HepG2 (cell line): ENCODE measurements at places on chromosomes 11 and 22. TPM values are rescaled to one million over a fixed set of nuclear protein-coding genes. Genes with fewer than 3 reads are reported as not detected.

TRIM51 gene
- not detected in 2 replicates for polyA plus RNA-seq

OR2AG2 gene
- polyA plus RNA-seq, result not detected in 2 replicates

OR10D3 gene
- polyA plus RNA-seq, result not detected in 2 replicates

MEI1 gene
- 1.9 and 2.7 TPM in 2 replicates for polyA plus RNA-seq

CREB3L1 gene
- polyA plus RNA-seq, result not detected in 2 replicates

GAB4 gene
- polyA plus RNA-seq, result not detected in 2 replicates

CATSPER1 gene
- polyA plus RNA-seq, result 0.04 and 0.17 TPM in 2 replicates

KCNK4 gene
- not detected in 2 replicates for polyA plus RNA-seq

SGSM1 gene
- 0.07 and 0.09 TPM in 2 replicates for polyA plus RNA-seq

TENM4 gene
- under 0.01 TPM in 1 of 2 replicates, not detected in the other for polyA plus RNA-seq

USP28 gene
- 27.6 and 29.6 TPM in 2 replicates for polyA plus RNA-seq

SCGB1D2 gene
- not detected in 2 replicates for polyA plus RNA-seq

GRCh38 chr22:43152003-43152356 lies 621 bp downstream of the TSPO start:
- no peak for DNase-seq

DNA sequence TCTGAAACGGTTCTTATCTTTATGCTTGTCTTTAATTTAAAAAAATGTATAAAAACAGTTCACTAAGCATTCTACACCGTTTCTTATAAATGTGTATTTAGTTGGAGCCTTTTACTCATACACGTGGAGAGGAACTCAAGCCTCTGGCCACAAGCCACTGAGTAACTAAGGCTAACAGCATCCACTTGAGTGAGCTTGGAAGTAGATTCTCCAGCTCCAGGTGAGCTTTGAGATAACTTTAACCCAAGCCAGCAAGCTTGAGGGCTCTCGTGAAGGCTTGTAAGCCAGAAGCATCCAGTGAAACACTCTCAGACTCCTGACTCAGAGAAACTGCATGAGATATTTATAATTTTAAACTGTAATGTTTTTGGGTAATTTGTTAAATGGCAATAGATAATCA lies 82.6 kb downstream of the ARHGAP20 start:
- no peak for DNase-seq

GRCh38 chr22:35961480-35962295 lies 66.9 kb downstream of the RBFOX2 start:
- DNase-seq, result no peak

DNA sequence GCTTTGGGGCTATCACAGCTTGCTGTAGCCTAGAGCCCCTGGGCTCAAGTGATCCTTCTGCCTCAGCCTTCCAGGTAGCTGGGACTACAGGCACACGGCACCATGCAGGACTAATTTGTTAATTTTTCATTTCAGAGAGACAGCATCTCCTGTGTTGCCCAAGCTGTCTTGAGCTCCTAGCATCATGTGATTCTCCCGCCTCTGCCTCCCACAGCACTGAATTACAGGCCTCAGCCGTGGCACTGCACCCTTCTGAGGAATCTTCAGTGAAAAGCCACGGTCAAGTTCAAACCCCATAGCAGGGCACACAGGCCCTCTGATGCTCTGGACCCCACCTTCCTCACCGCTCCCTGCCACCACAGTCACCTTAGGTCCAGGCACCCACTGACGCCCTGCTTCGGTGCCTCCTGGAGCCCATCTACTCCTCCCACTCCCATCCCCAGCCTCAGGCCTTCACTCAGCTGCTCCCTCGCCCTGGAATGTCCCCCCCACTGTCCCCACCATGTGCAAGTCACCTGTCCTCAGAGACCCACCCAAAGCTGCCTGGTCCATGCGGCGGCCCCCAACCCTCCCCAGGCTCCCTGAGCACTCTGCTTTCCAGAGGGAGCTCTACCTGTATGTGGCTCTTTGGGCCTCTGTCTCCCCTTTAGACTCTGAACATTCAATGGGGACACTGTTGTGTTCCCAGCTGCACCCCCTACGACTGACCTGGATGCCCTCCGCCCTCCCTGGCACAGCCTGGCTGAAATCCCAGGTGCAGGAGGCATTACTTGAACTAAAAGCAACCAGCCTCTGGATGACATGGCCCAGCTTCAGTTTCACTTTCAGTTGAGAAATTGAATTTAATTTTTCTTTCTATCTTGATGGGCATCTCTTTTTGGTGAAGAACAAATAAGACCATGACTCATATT lies 1.6 kb downstream of the APOL2 start:
- no peak for DNase-seq

DNA sequence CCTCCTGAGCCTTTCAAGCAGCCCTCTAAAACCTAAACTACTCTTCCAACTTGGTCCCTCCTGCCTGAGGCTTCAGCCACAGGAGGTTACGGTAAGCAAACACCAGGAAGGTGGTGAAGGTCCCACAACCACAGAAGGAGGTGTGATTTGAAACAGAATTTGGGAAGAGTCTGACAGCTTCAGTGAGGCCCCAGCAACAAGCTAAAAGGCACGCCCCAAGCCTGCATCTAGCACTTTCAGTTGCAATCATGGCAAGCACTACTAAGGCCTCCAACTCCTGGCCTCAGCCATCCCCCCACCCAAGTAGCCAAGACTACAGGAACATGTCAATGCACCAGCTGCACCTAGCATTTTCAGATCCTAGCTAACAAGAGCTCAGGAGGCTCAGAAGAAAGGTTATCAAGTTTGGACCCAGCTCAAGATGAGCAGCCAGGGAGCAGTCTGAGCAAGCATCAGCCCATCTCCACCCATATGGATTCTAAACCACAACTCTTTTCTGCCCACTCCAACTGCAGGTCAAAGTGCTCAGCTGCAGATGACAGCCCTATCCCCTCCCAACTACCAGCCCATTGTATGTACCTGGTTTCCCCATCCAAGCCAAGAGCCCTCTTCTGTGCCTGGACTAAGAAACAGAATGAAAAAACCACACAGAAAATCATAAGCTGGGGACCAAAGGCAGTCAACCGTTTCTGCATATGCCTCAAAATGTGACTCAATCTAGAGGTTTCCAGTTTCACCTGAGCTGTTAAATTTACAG lies 10.4 kb upstream of the AHNAK start:
- DNase-seq, result no peak

DNA sequence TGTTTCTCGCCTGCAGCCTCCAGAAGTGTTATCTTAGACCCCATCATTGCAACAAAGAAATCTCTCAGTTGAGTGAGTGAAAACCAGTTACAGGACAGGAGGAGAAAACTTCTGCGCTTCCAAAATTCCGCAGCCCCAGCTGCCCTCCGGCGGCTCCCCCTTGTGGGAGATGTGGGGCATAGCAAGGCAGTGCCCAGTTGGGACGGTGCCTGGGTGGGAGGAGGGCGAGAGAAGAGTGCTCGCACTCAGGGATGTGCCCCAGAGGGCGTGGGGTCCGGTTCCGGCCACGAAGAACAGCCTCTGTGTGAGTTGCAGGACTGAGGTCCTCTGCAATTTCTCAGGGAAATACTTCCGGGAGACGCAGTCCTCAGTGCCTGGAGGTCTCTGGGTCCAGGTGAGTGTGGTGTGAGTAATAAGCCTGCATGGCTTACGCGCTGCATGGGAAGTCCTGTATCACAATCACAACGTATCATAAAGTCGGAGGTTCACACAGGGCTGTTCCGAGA lies 87.0 kb upstream of the BLID start:
- DNase-seq, result peak; percentile 17

DNA sequence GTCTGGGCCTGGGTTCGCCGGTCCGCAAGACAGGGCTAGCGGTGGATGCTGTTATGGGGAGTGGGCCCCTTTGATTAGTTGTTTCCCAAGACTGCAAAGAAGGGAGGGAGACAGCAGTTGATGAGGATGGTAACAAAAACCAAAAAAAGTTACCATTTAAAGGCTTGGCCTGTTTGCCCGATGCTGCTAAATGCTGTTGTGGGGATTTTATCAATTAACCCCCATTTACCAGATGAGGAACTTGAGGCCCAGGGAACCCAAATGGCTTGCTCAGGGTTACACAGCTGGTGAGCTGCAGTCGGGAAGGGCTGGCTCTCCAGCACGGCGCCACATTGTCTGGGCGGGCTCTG lies 3.4 kb downstream of the TRPT1 start:
- no peak for DNase-seq

- no peak for DNase-seq
Observed at GRCh38 chr11:62419943-62420342, 1.1 kb downstream of the SCGB1A1 start.

DNA sequence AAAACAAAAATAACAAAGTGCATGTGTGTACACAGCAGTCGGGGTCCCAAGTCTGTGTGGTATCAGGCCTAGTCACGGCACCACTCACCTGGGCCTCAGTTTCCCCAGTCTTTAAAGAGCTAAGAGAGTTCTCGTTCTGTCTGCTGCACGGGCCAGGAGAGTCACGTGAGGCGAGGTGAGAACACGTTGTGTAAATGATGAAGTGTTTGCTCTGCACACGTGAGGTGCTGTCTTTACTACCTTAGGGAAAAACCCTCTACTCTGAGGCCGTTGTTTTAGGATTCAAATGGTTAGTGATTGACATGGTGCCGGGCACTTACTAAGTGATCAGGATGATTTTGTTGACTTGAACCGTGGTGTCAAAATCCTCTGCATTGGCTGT lies 86.5 kb upstream of the PPARA start:
- DNase-seq, result no peak

DNA sequence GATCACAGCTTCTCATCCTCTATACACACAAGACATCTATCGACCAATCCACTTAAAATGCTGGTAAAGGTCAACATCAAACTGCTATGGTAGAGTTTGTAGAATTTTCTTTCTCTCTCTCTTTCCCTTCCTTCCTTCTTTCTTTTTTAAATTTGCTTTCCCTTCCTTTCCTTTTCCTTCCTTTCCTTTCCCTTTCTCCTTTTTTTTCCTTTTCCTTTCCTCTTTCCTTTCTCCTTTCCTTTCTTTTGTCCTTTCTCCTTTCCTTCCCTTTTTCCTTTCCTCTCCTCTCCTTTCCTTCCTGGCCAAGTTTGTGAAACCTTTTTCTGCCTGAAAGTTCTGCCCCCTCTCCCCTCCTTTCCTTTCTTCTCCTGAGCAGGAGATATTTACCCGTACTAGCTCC lies 3.1 kb downstream of the C11orf97 start:
- DNase-seq, result no peak

DNA sequence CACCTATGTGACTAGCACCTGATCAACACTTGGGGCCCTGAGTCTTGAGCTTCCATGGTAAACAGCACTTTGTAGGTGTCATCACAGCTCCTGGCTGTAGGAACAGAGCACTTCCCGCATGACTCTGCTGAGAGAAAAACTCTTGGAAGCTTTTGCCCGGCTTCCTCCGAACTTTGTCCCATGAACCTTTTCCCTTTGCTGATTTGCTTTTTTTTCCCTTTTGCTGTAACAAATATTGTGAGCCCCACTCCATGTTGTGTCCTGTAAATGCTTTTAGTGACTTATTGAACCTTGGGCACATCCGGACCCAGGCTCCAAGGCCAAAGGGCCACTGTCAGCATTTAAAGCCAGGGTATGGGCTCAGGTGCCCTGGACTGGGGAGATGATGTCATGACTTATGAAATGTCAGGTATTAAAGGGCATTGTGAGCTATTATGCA lies 391.1 kb downstream of the TENM4 start:
- peak; percentile 34 for DNase-seq

DNA sequence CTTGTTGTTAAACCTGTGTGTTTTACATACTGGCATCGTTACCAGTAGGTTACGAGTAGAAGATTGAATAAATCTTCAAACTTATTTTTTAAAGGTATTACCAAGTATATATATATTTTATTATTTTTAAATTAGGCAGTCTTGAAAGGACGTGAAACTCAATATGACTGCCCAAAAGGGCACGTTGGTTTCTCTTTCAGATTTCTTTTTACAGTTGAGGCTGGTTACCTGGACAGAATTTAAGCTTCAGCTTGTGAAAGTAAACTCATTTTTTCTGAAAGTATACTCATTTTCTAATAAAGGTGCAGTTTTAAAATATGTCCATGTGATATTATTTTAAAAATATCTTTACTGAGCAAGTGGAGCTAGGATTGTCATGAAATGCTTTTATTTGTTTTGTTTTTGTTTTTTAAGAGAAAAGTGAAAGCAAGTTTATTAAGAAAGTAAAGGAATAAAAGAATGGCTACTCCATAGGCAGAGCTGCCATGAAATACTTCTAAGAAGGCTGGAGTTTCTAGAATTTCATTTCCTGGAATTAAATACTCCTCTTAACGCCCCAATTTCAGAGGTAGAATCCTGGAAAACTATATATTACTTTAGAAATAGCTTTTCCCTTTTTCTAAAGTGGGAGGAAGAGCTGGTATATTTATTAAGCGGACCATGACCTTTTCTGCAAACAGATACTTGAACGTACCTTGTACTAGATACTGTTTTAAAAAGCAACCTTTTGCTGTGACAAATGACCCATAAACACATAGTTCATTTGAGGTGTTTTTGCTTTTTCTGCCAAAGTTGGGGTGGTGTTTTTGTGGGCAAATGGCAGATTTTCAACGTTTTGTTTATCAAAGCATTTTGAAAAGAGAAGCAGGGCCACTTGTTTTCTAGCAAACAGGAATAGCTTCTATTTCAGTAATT lies 1.9 kb downstream of the FBXO7 start:
- DNase-seq, result no peak

DNA sequence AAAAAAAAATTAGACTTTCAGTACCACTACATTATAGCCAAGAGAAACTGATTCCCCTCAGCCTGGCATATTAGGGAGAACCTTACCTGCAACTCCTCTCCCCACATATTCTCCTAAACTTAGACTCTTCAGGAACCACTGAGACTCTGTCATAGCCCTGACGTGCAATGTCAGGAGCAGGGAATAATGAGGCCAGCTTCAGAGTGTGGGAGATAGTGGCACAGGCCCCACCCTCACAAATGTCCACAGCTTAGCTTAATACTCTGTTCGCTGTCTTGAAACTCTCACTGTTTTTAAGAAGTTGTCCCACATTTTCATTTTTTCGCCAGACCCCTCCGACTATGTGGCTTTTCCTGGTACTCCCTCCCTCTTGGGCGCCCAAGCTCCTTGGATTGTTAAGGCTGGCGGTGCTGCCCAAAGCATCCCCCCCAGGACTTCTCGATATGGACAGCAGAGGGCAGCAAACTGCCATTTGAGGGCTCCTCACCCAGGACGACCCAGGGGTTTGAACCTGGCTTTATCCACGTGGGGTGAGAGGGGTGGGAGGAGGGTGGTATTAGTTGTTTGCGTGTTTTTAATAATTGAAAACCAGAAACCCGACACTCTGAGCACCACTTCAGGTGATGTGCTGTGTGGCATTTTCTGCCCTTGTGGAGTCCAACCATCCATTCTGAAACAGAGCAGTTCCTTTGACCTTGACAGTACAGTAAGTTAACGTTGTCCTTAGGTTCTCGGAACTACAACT lies 45.2 kb upstream of the RASSF10 start:
- peak; percentile 60 for DNase-seq

DNA sequence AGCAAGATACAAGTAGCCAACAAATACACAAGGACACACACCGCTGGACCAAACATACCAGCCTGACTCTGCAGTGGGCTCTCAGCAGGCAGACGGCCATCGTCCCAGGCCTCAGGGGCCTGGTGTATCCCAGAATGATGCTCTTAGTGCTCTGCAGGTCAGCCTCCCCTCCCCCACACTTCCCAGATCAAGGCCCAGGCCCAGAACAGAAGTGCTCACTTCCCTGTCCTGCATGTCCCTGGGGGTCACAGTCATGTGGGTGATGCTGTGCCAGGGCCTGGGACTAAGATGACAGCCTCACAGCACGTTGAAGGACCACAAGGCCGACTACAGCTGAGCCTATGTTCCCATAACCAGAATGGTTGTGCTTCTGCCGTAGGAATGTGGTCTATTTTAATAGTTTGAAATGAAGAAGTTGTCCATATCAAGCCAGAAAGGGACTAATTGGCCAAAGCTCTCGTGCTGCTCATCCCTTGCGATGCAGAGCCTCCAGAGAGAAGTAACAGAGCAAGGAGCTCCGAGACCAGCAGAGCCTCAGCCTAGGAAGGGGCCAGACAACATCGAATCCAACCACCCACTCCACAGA lies 48.6 kb downstream of the GAB4 start:
- DNase-seq, result no peak

- no peak for DNase-seq
Observed at GRCh38 chr11:15095736-15096228, 18.9 kb upstream of the INSC start.
